ENCODE measurements at places on chromosomes 3 and 15.

DNA sequence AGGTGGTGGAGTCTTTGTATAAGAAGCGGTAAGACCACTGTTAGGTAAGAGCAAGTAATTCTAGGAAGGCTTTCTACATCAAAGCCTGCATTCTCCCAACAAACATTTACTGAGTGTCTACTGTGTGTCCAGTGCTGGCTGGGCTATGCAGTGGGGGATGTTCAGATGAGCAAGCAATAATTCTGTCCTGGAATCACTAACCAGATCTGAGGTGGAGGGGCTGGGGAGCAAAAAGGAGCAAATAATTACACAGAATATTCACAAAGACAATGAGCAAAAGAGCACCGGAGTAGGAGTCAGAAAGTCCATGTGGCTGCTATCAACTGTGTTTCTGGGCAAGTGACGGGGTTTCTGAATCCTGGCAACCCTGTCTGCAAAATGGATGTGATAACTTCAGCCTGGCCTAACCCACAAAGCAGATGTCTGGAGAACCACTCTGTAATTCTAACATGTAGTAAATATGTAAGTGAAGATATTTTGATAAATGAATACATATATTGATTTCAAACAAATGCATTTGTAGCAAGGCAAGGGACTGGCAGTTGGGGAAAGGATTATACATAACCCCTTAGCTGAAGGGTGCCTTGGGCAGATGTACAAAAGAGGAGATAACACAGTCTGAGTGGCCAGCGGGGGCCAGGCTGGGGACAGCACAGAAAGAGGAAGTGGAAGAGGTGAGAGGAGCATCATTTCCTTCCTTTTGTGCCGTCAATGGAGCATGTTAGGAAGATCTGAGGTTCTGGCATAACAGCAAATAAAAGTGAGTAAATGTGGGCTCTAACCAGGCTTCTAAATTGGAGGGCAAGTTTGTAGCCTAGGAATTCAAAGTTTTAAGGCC lies 28.8 kb downstream of the CYP8B1 start:
- no peak for DNase-seq

DNA sequence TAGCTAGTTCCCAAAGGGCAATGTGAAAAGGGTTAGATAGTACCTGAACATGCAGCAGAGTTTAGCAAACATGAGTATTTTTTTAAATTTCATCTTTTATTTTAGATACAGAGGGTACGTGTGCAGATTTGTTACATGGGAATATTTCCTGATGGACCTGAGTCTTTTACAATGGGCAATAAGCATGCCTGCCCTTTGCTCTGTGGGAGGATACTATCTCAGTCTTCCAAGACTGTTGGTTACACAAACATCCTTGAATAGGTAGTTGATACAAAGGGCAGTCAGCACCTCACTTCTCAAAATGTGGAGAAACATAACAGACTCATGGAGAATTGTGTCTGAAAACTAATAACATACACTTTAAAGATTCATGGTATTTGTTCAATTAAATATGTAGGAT lies 103.3 kb downstream of the GOLIM4 start:
- DNase-seq: no peak

GRCh38 chr3:170162052-170162451 lies 19.5 kb downstream of the PHC3 start:
- DNase-seq: no peak

GRCh38 chr3:123952844-123953520 lies 8.0 kb downstream of the CCDC14 start:
- DNase-seq: no peak

DNA sequence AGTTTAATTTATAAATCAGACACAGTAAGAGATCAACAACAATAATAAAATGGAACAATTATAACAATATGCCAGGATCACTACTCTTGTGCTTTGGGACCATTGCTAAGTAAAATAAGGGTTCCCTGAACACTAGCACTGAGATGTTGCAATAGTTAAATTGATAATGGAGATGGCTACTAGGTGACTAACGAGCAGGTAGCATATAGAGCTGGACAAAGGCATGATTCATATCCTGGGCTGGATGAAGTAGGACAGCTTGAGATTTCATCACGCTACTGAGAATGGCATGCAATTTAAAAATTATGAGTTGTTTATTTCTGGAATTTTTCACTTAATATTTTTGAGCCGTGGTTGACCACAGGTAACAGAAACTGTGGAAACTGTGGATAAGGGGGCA lies 20.7 kb upstream of the MYZAP start:
- no peak for DNase-seq

DNA sequence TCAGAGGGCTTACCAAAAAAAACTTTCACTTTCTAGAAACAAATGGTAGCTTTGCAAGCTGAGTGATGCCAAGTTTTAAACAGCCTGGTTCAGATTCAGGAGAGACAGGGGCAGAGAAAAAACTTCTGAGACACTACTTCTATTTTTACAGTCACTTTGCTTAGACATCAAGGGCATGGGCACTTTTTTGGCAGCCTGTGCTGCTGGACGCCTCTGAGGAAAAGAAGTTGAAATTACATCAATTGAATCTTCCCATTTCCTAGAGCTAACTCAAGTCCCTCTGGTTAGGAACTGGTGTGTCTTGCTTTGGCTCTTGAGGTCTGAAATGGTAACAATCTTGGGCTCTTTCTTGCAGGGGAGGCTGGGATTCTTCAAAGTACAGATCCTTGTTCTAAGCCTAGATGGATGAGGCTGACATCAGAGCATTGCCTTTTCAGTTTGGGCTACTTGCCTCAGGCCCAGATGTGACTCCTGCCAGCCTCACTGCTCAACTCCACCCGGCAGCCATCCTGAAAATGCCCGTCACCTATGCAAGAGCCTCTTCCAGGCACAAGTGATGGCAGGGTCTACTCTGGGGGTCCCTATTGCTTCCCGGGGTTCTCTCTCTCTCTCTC lies 357.5 kb downstream of the FOXP1 start:
- DNase-seq: no peak

- no peak for DNase-seq
These were observed 93.0 kb downstream of the HHLA2 start for GRCh38 chr3:108389372-108389771.

DNA sequence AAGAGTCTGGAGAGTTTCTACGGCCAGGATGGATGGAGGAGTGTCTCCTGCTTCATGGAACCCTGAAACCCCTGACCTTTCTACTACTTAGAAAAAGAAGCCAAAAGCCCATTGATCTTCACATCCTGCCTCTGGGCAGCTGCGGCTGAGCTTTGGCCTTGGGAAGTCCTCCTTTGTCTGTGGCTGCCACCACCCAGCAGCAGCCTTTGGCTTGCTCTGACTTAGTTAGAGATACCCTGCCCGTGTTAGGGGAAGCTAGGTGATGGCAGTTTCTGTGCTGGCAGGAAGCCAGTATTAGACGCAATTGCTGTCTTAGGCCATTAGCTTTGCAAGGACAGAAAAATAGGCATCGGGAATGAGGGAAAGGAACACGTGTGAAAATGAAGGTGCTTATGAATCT lies 18.8 kb downstream of the APH1B start:
- DNase-seq: no peak

DNA sequence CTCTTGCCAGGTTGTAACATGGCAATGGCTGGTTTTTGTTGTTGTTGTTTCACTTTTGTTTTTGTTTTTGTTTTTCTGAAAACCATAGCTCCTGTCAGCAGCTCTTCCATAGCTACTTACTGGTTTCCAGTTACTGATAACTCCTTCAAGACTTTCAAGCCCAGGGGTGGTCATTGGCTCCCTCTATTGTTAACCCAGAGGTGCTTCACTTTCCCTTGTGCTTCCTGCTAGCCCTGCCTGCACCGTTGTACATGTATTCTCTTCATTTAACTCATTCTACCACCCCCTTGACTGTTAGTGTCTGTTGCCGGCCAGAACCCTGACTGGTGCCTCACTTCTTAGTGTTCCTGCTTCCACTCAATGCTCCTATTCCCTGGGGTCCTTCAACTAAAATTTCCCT lies 4.2 kb upstream of the TRAT1 start:
- DNase-seq: no peak

DNA sequence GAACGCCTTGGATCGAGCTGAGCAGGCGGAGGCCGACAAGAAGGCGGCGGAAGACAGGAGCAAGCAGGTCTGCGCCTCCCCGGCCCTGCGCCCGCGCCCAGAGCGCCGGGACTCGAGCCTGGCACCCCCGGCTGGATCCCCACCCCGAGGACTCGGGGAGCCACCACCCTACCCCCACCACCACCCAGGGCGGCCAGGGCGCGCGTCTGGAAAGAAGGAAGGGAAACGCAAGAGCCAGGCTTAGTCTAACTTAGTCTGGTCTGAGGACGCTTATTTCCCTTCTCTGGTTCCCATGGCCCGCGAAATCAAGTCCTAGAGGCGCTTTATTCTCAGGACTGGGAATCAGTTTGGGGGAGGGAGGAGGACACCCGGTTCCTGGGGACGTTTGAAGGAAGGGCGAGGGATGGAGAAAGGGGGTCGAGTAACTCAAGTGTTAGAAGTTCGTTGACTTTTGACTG lies 359 bp downstream of the TPM1 start:
- DNase-seq: no peak

- DNase-seq: no peak
These were observed 467.0 kb upstream of the RASGRP1 start for GRCh38 chr15:39031596-39031995.

- no peak for DNase-seq
These were observed 48.4 kb downstream of the GBE1 start for GRCh38 chr3:81713031-81713430.

GRCh38 chr15:77657634-77658238 lies 25.0 kb upstream of the LINGO1 start:
- DNase-seq: no peak

DNA sequence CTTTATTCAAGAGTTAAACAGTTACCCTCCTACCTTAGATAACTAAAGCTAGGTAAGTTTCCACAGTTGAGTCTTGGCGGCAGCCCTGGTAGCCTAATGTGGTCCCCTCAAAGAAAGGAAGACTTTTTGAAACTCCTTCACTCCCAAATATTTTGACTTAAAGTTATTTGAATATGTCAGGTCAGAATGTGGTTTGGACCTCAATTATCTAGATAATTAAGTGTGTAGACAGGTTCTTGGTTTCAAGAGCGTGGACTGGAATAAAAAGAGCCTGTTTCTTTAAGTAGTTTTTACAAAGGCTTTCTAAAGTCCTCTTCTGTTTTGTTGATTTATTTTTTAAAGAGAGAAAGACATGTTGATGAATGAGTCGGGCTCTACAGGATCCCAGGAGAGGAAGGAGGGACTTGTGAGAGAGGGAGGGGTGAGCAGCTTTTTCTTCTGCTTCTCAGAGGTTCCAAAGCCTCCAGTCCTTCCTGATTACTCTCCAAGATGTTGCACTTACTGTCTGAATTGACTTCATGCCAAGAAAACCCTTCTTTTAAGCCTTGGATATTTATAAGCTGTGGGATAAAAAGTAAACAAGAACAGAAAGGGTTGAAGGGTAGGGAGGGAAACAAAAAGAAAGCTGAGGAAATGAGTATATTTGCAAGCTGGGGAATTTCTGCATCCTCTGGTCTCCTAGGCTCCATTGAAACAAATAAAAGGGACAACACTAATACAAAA lies 457.4 kb downstream of the IGSF11 start:
- DNase-seq: no peak

DNA sequence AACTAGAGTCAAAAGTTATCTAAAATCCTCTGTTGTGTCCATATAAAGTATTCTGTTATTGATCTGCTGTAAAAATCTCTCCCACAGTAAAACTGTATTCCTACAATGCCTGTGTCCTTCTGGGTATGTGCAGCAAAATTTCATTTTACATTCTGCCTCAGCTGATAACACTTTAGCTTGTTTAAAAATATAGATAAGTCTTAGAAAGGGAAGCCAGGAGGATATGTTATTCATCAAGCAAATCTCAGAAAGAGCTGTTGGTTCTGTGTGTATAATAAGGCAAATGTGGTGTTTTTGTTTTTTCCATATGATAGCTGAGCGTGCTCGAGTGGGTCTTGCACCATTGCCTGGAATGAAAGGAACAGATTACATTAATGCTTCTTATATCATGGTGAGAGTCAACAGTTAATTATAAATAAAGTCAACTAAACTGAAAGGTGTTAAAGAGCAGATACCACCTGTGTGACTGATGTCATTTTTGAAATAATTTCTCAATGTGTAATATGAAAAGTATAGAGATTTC lies 96.6 kb downstream of the FEZF2 start:
- DNase-seq: no peak

DNA sequence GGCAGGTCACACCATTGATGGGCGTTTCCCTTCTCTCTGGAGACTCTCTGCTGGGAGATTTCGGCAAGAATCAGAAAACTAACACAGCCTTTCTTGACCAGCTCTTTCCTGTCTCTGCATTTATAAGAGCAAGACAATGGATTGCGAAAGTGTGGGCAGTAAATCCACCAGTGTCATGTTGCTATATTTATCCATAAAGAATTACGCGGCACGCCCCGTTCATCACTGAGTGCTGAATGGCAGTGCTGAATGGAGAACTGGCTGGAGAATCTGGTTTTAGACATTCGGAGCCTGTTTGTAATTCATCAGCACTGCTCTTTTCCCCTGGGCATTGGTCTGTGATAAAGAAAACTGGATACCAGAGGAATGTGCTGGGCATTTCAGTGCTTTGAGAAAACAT lies 2.0 kb upstream of the CEMIP start:
- no peak for DNase-seq

- DNase-seq: peak; percentile 77
These were observed 31.5 kb upstream of the RPS17 start for GRCh38 chr15:82571722-82572222.

GRCh38 chr3:63961891-63962290 lies 49.7 kb upstream of the SCAANT1 start:
- no peak for DNase-seq

GRCh38 chr3:158098834-158099424 lies 7.3 kb downstream of the SHOX2 start:
- DNase-seq: no peak

- DNase-seq: no peak
These were observed 2.6 kb upstream of the ZSCAN2 start for GRCh38 chr15:84598250-84598649.

DNA sequence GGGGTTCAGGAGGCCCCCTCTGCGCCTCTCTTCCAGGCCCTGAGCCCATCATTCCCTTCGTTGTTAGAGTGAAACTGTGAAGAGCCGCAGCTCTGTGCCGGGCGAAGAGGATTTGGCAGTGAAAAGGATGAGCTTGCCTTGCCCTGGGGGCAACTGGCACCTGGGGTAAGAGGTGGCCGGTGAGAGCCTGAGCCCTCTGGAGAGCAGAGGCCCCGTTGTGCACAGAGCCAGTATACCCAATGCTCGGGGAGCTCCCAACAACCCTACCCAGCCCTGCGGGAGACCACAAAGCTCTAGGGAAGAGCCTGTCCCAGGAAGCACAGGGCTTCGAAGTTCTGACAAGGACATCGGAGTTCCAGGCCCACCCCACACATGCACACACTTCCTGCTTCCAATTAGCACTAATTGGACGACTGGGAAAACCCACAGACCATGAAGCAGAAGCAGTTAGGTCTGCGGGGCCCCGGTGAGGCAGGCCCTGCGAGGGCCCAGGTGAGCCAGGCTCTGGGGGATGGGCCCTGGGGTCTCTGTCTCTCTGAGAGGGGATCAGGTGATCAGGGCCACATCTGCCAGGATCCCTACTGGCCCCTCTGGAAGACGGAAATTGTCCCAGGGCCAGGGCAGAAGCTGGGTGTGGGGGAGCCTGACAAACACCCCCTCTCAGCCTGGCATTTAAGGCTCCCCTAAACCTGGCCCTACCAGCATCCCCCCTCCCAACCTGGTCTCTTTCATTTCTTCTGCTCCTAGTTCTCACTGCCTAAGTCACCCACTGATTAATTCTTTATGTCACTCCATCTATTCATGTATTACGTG lies 27.9 kb upstream of the SFMBT1 start:
- DNase-seq: peak; percentile 55

- DNase-seq: peak; percentile 23
These were observed 1.7 kb downstream of the BFSP2 start for GRCh38 chr3:133401374-133402135.

- DNase-seq: no peak
These were observed 30.5 kb upstream of the PRSS50 start for GRCh38 chr3:46748170-46748569.

Data from sciatic nerve (tissue), 2 donors.